H9 (cell line): ENCODE measurements at places on chromosomes 4 and X. TPM values are rescaled to one million over a fixed set of nuclear protein-coding genes. Genes with fewer than 3 reads are reported as not detected.

The STIM2 gene
- 25.8 and 26.2 TPM in 2 replicates for total RNA-seq

DNA sequence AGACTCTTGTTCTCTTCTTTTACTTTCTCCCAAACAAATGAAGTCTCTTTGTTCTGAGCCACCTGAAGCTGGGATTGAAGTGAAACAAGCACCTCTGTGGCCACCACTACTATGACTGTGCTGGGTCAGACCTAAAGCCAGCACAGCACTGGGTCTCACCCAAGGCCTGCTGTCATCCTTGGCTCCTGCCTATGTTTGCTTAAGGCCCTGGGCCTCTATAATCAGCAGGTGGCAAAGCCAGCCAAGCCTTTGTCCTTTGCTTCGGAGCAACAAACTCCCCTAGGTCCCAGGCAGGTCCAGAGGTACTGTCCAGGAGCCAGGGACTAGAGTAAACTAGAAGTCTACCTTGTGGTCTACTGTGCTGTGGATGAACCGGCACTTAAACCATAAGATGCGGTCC lies 220.6 kb upstream of the ARSJ start:
- H3K36me3 ChIP-seq: no peaks in the 10 kb centered on the region
- H3K27me3 ChIP-seq: no peaks in the 10 kb centered on the region
- no peak overlapping the region for H3K27ac ChIP-seq
- H3K4me1 ChIP-seq: no peaks in the 10 kb centered on the region
- H3K4me3 ChIP-seq: no peak overlapping the region
- DNase-seq: no peak

DNA sequence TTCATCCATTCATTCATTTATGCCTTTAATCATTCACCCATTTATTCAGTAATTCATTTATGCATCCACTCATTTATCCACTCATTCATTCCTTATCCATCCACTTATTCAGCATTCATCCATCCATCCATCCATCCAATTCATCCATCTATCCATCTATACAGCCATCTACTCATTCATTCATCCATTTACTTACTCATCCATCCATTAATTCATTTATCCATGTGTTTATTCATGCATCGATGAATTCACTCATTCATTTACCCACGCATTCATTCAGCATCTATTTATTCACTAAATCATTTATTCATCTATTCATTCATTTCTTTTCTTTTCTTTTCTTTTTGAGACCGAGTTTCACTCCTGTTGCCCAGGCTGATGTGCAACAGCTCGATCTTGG lies 10.4 kb downstream of the P2RY8 start:
- H3K4me3 ChIP-seq: no peak overlapping the region
- DNase-seq: no peak
- no peak overlapping the region for H3K27ac ChIP-seq
- no peaks in the 10 kb centered on the region for H3K36me3 ChIP-seq
- H3K27me3 ChIP-seq: no peaks in the 10 kb centered on the region
- H3K4me1 ChIP-seq: no peaks in the 10 kb centered on the region; the same call in 1 of the 2 replicates

DNA sequence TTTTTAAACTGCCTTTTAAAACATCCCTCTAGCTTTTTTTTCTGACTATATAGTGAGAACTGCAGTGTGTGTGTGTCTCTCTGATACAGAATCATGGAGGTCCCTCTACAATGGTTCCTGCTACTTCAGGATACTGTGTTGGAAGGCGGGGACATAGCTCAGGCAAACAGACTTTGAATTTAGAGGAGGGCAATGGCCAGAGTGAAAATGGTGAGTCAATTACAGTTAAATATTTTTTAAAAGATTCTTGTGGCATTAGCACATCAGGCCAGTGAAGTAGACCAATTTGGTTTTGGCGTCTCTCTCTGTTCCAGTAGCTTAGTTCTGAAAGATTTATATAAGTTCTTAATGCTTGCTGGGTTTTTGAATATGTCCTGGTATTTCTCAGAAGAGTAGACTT lies 47.1 kb downstream of the ALG13 start:
- DNase-seq: no peak
- no peaks in the 10 kb centered on the region for H3K27me3 ChIP-seq
- no peak overlapping the region for H3K4me3 ChIP-seq
- peaks cover 80% of the 10 kb centered on the region for H3K36me3 ChIP-seq
- H3K27ac ChIP-seq: no peak overlapping the region

The CMC4 gene
- total RNA-seq: 6.2 and 7.2 TPM in 2 replicates

- no peak overlapping the region for H3K4me3 ChIP-seq
- no peak for DNase-seq
- H3K36me3 ChIP-seq: no peaks in the 10 kb centered on the region
- H3K27me3 ChIP-seq: no peaks in the 10 kb centered on the region
- H3K4me1 ChIP-seq: no peaks in the 10 kb centered on the region
Measured at GRCh38 chr4:48651914-48652313, 128.2 kb downstream of the FRYL start.

GRCh38 chr4:1137063-1137776 lies 23.9 kb upstream of the RNF212 start:
- H3K27ac ChIP-seq: no peak overlapping the region
- no peak for DNase-seq
- no peaks in the 10 kb centered on the region for H3K4me1 ChIP-seq
- H3K36me3 ChIP-seq: no peaks in the 10 kb centered on the region
- no peaks in the 10 kb centered on the region for H3K27me3 ChIP-seq

The CSAG1 gene
- not detected in 2 replicates for total RNA-seq

DNA sequence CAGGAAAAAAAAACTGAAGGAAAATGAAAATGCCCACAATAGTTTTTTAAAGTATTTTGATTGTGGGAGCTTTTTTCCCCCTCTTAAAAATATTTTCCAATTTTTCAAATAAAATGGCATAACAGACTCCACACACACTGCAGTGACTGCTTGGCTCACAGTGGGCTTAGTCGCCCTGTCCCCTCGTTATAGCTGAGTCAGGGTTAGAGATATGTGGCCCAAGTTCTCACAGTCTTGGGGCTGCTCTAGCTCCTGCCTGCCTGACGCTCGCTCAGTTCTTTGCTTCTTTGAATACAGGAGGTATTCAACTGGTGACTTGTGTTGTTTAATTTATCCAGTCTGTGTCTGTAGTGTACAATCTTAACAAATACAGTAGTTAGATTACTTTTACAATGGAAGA lies 47.7 kb downstream of the BEND2 start:
- no peaks in the 10 kb centered on the region; the same call in 2 of the 3 replicates for H3K36me3 ChIP-seq
- DNase-seq: no peak
- no peak overlapping the region for H3K27ac ChIP-seq
- no peak overlapping the region for H3K4me3 ChIP-seq

GRCh38 chrX:23742174-23742696 lies 841 bp downstream of the ACOT9 start:
- no peaks in the 10 kb centered on the region; the same call in 1 of the 2 replicates for H3K4me1 ChIP-seq
- no peaks in the 10 kb centered on the region for H3K27me3 ChIP-seq
- H3K36me3 ChIP-seq: no peaks in the 10 kb centered on the region
- H3K27ac ChIP-seq: no peak overlapping the region
- peak; percentile 29 for DNase-seq
